ENCODE measurements at places on chromosomes 7 and 10.
A peak's percentile ranks its signal among the peaks of the same experiment; 100 is the strongest.

DNA sequence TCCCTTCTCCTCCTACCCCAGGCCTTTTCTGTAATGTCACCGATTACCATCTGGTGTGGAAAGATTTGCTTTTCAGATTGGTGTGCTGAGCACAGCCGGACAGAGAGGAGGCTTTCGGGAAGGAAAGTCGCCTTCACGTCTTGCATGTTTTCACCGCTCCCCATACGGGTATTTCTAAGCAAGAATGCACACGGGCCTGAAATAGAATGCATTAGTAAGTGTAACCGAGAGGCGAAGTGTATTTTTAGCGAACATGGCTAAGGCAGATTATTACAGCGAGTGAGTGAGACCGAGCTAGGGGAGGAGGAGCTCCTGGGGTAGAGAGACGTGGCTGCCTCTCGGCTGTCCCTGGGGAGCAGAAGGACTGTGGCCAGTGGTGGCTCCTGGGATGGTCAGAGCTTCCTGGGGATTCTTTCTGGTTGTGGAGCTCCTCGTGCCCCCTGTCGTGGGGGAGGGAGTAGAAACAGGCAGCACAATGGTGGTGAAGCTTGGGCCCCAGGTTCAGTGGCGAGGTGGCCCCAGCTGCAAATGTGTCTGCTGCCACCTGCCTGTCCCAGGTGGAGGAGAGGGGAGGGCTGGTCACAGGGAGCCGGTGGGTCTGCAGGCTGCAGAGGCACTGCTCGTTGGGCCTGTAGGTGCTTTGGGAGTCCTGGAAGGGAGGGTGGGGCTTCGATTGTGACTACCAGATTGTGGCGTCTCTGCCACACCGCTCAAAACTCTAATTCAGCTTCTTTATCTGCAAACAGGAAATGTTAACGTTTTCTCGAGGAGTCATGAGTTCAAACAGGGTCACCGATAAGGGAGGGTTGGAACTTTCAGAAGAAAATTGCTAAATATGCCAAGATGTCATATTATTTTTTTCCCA, 135.8 kb downstream of the CAMK1D start:
- DNase-seq: no peak

GRCh38 chr10:72834183-72834825, 59.2 kb upstream of the OIT3 start:
- peak; percentile 72 for DNase-seq

- no peak for DNase-seq
These were observed 118.0 kb downstream of the ARL5B start for GRCh38 chr10:18777258-18777657.

- no peak for DNase-seq
These were observed 72.8 kb downstream of the CCNY start for GRCh38 chr10:35409094-35409582.

DNA sequence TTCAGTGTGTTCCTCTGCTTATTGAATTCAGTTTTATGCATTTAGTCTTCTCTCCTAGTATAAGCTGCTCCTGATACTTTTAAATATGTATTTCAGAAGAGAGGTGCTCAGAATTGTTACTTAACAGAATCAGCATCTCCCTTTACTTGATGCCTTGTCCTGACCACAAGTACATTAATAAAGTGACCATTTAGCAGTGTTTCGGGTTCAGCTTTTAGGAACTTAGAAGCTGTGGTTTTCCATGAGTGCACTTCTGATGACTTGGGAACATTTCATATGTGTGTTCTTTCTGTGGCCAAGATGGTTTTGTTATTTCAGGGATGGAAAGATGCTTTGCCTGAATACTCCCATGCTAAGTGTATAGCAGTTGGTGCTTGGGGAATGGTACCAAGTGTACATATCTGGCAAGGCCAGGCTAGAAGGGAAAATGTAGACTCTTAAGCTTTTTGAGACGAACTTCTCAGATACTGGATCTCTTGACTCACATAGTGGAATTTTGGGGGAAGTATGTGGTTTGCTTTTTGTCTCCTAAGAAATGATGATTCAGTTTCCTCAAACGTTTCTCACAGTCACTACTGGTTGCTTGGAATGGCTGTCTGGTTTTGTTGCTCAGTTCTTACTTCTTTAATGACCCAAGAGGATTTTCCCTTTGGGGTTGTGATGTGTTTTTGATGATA, 17.2 kb downstream of the SGPL1 start:
- peak; percentile 32 for DNase-seq

DNA sequence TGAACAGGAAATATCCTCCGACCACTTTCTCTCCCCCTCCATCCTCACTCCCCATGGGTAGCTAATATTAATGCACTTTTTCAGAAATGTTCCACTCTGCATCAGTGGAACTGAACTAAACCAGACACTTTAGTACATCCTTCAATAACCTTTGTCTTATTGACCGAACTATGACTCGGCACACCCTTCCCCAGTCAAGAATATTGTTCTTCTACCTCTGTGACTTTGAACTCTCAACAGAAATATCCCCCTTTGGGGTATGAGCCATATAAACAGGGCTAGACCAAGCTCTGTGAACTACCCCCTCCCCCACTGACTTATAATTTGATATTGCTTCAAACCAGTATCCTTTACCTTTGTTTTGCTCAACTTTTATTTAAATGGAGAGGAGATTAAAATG, 57.9 kb upstream of the CAPZA2 start:
- no peak for DNase-seq

DNA sequence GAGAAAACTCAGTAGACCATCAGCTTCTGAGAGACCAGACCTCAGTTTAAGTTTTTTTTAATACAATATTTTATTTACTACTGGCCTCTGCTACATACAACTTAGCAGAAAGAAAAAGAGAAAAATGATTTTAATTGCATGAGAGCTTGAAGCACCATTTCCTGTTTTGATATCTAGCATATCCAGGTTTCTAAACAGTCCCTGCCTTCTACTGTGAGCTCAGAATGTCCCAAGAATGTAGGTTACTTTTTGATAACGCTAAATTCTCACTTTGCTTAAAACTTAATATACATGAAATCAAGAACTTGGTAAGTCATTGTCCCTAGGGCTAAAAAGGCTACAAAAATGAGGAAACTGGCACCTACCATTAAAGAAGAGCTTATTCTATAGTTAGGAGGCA, 7.0 kb downstream of the TMEM243 start:
- DNase-seq: no peak

Data from AML-193 (cell line).